ENCODE measurements at places on chromosomes 5 and 9. TPM values are rescaled to one million over a fixed set of nuclear protein-coding genes. Genes with fewer than 3 reads are reported as not detected.

GRCh38 chr9:98191671-98192502, 550 bp downstream of the CORO2A start:
- no peak overlapping the region for H3K27ac ChIP-seq
- H3K4me1 ChIP-seq = no peaks in the 10 kb centered on the region
- H3K4me3 ChIP-seq = peak overlapping the region; percentile 62
- H3K36me3 ChIP-seq = no peaks in the 10 kb centered on the region
- no peaks in the 10 kb centered on the region for H3K27me3 ChIP-seq
- DNase-seq = peak; percentile 55

GRCh38 chr5:173850659-173851058, 37.5 kb upstream of the CPEB4 start:
- no peak for DNase-seq
- no peak overlapping the region for H3K4me3 ChIP-seq
- H3K27me3 ChIP-seq = no peaks in the 10 kb centered on the region
- H3K27ac ChIP-seq = no peak overlapping the region

DNA sequence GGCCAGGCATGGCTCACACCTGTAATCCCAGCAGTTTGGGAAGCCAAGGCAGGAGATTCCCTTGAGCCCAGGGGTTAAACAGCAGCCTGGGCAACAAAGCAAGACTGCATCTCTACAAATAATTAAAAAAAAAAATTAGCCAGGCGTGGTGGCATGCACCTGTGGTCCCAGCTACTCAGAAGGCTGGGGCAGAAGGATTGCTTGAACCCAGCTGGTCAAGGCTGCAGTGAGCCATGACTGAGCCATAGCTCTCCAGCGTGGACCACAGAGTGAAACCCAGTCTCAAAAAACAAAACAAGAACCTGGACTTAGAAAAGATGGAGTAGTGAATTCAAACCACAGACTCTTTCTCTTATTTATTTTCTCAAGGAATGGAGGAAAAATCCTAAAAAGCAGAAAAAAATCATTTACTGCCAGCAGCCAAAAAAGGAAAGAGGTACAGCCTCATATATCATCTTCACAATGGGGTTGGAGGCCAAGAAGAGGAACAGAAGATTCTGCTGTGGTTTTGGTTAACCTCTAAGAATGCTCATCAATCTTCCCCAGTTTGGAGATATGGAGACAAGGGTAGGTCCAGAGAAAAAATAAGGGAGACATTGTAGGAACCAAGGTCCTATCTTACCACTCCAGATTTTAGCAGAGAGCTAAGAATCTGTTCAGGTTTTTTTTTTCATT, 40.0 kb upstream of the MYO10 start:
- no peaks in the 10 kb centered on the region for H3K36me3 ChIP-seq
- H3K4me3 ChIP-seq = no peak overlapping the region
- no peak overlapping the region for H3K27ac ChIP-seq
- H3K27me3 ChIP-seq = no peaks in the 10 kb centered on the region
- no peak for DNase-seq

GRCh38 chr5:171363846-171364245, 23.8 kb upstream of the NPM1 start:
- H3K36me3 ChIP-seq = no peaks in the 10 kb centered on the region
- no peak for DNase-seq
- no peaks in the 10 kb centered on the region for H3K4me1 ChIP-seq
- H3K27ac ChIP-seq = no peak overlapping the region

DNA sequence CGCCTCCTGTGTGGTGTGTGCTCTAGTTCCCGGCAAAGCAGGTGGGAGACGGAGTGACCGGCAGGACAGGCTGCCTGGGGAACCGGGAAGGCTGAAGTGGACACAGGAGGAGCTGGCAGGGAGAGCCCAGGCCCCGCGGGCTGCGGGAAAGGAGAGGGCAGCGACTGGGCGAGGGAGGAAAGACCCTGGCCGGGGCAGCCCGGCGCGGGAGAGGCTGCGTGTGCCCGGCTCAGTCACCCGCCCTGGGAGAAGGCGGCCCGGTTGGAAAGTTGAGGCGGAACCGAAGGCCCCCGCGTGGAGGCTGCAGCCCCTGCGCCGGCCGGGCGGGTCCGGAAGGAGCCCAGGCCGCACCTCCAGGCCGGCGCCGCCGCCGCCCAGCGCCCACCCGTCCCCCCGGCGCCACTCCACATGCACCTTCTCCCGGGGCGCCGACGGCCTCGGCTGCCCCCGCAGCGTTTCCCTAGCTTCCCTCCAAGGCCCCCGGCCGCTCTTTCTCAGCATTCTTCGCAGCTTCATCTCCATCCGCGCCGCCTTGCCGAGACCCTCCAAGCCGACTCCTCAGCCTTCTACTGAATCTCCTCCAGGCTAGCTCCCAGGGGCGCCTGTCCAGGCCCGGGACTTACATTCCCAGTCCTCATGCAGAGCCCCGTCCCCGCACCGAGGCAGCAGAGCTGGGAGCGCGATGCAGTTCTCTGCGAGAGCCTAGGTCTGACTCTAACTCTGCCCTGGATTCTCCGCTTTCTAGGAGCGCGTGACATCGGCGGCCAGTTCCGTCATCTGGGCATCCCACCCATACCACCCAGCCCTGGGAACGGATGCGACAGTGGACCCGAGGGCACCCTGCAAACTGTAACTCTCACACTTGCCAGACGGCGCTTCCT, 152.0 kb downstream of the ERCC6L2 start:
- peaks cover 5% of the 10 kb centered on the region for H3K4me1 ChIP-seq
- peak; percentile 79 for DNase-seq
- no peak overlapping the region for H3K27ac ChIP-seq
- no peaks in the 10 kb centered on the region for H3K27me3 ChIP-seq
- peak overlapping the region; percentile 7 for H3K4me3 ChIP-seq

- H3K27me3 ChIP-seq = no peaks in the 10 kb centered on the region
- H3K4me1 ChIP-seq = no peaks in the 10 kb centered on the region
- H3K36me3 ChIP-seq = no peaks in the 10 kb centered on the region
- H3K4me3 ChIP-seq = no peak overlapping the region
These were observed 1.3 kb downstream of the IRX2 start for GRCh38 chr5:2750026-2750757.

DNA sequence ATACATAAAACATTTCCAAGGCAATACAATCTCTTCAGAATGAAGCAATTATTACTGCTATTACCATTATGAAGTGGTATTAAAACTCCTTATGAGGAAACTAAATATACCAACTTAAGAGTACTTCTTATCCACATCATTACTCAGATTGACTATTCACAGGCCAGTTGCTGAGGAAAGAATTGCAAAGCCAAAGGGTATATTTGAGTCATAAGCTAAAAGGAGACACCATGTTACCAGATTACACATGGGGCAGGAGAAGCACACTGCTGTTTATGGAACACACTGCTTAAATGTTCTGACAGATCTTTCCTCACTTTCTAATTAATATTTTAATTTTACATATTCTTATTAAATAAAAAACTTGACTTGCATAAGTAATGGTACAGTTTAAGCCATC, 1726.4 kb upstream of the NUDT12 start:
- no peaks in the 10 kb centered on the region for H3K4me1 ChIP-seq
- no peak overlapping the region for H3K4me3 ChIP-seq
- no peaks in the 10 kb centered on the region for H3K36me3 ChIP-seq
- no peaks in the 10 kb centered on the region for H3K27me3 ChIP-seq
- no peak for DNase-seq

DNA sequence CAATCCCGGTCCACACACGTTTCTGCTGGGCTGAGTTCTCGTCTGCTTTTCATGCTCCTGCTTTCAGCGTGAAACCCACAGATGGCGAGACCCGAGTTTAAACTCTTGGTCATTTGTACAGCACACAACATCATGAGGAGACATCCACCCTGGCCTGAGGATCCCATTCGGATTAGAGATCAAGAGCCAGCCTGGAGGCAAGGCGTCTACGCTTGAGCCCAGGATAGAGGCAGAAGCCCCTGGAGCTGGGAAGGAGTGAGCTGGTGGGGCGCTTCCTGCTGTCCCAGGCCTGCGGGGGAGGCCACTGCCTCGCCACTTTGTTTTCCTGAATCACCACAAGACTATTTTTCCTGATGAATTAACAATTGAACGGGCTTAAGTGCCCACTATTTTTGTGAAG, 281.9 kb upstream of the IRX4 start:
- H3K36me3 ChIP-seq = no peaks in the 10 kb centered on the region
- DNase-seq = no peak
- no peak overlapping the region for H3K4me3 ChIP-seq
- H3K27ac ChIP-seq = no peak overlapping the region
- H3K27me3 ChIP-seq = no peaks in the 10 kb centered on the region

The PGM5 gene
- 124 TPM for total RNA-seq

The ENTPD8 gene
- total RNA-seq = not detected

The IL5 gene
- not detected for total RNA-seq

The DNAH5 gene
- 0.57 TPM for total RNA-seq

The EIF4E1B gene
- not detected for total RNA-seq

The PCDHGA6 gene
- total RNA-seq = 8.8 TPM
